ENCODE measurements at places on chromosomes 2 and 18.

GRCh38 chr2:115867024-115867423 is 1424.6 kb downstream of the DPP10 start:
- DNase-seq, result no peak

GRCh38 chr2:183416753-183417152 is 292.5 kb downstream of the NUP35 start:
- no peak for DNase-seq

DNA sequence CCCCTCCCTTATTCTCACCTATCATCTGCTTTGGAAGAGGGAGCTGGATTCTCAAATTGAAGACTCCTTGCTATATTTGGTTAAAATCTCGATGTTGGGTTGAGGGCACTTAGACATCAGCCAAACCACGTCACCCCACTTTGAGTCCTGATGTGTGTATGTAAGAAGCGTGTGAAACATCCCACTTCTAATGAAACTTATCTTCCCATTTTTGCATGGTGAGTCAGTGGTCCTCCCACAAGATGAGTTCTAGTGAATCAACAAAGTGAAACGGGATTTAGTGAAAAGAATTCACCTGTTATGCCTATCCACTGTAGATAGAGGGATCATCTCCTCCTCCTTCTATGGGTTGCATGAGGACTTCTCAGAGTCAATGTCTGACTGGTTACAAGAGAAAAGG is 51.4 kb upstream of the SPRED2 start:
- no peak for DNase-seq

- no peak for DNase-seq
These were observed 344.6 kb upstream of the ACVR2A start for GRCh38 chr2:147500229-147500628.

- DNase-seq, result no peak
These were observed 40.8 kb upstream of the SPAG16 start for GRCh38 chr2:213243189-213244044.

DNA sequence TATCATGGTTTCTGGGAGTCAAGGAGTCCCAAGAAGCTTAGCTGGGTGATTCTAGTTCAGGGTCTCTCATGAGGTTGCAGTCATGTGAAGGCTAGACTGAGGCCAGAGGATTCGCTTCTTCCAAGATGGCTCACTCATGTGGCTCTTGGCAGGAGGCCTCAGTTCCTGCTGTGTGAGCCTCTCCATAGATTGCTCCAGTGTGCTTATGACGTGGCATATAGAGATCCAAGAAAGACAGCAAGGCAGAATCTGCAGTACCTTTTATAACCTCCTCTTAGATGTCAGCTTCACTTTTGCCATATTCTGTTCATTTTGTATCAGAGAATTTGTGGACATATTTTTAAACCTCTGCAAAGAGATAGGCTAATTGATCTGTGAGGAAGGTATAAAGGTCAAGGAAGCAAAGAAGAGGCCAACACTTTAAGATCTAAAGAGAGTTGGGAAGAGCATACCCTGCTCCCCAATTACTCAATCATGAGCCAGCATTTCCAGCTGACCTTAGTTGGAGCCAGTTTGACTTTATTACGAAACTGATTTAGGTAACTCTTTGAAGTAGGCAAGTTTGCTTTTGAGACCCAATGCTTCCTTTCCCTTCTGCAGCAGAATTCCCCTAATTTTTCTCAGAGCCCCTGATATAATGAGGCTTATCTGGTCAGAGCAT is 134.7 kb downstream of the EML6 start:
- peak; percentile 74 for DNase-seq

- DNase-seq, result no peak
These were observed 367 bp downstream of the TGFA start for GRCh38 chr2:70553334-70553583.

DNA sequence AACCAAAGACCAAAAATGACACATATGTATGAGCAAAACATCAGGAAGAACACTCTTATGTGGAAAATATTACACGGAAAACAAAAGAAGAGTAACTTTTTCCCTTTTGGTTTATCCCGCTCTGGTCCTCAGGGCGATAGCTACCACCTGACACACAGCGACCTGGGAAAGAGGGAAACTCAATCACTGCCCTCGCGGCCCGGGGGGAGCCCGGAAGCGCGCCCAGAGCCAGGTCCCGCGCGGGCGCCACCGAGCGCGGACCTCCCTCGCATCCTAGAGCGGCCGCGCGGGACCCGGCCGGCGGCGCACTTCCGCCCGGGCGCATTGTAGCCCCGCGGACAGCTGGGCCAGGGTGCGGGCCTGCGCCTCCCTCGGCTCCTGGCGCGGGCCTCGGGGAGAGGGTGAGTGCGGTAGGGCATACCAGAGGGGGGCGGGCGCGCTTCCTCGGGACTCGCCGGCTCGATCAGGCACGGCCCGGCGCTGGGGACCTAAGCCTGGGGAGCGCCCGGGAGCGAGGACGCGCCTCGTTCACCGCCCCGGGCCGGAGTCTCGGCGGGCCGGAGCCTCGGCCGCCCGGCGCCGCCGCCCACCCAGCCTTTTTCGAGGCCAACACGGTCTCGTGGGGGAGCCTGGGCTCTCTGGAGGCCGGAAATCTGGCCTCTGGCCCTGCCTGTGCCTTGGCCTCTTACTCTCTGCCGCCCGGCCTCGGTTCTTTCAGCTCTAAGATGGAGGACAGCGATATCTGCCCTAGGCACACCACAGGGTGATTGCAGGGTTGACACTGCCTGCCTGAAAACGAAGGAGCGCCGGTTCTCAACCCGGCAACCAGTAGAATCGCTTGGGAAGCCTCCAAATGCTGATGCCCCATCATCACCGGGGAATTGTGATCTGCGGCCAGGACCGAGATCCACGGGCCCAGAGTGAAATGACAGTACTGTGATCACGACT is at the start of gene ELAC1:
ELAC1 (plus strand) TSS at position 327 of the 948 bp plus-strand sequence. CDS start 6,365 bp downstream, outside the sequence.
- DNase-seq, result peak; percentile 75

DNA sequence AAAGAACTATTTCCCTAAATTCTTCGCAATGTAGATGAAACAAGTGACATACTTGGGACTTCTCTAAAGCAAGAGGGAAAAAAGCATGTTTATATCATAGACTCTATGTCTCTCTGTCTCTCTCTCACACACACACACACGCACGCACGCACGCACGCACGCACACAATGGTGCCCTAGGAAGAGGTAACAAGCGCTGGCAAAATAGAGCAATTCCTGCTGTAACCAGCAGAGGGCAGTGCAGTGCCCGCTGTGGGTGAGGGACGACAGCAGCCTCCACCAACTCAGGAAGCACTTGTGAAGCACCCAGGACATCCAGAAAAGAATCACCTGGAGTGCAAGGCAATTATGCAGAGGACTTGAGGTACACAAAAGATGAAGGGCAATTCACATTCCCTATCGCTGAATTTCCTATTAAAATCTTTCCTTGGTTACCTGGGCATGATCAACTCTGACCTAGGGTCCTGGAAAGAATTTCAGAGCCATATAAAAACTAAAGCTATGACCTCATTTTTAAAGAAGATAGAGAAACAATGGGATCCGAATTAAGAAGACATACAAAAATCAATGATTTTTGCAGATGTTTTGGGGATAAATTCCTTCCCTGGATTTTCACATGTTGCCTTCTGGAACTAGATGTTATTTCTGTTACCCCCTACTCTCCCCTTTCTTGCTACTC is 166.4 kb downstream of the PDE11A start:
- peak; percentile 51 for DNase-seq

DNA sequence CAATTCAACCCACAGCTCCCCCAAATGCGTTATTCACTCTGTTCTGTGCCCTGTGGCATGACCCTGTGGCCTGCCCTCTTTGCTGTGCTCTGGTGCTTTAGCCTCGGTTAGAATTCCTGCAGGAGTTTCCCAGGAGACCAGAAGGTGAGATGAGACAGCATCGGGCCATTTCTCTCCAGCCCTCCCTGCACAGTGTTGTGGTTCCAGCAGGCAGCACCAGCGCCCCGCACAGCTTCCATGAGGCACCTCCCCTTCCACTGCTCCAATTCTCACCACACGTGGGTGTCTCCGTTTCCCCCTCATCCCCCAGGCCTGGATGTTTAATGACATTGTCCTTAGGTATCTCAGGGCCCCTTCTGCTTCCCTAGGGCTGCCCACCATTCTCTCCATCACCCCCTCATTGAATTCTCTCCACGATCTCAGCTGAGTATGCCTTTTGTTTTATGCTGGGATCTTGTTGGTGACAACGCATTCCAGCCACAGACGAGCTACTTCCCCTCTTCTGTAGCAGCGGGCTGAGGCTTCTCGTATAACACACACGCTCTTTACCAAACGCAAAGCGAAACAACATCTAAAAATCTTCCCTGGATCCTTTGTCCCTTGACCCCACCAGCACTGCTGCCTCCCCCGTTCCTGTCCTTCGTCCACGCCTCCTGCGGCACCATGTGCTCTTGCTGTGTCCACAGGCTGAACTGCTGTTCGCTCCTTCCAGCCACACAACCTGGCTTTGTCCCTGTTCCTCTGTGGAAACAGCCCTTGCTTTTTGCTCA is 35.1 kb downstream of the ACKR3 start:
- no peak for DNase-seq

DNA sequence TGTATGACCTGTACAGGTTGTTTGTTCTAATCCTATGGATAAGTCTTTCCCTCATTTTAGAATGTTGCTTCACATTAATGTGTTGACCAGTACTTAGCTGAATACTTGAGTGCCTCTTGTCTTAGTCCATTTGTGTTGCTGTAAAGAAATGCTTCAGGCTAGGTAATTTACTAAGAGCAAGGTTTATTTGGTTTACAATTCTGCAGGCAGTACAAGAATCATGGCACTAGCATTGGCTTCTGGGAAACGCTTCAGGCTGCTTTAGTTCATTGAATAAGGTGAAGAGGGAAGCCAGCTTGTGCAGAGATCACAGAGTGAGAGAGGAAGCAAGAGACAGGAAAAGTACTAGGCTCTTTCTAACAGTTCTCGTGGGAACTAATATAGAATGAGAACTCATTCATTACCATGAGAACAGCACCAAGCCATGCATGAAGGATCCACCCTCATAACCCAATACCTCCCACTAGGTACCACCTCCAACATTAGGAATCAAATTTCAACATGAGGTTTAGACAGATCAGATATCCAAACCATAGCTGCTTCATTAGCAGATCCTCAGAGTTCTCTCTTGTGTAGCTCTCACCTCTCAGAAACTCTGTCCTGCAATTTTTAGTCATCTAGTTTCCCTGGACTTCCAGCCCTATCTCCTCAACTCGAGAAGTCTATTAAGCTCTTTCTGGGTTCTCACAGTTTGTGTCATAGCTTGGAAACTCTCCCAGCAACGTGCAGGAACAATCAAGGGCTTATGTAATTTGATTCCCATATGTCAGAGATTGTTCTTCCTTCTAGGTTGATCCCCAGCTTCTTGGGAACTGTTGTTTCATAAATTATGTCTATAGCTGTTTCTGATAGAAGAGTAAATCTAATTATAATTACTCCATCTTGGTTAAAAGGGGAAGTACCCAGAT is 2082.3 kb upstream of the CELF4 start:
- DNase-seq, result peak; percentile 92

DNA sequence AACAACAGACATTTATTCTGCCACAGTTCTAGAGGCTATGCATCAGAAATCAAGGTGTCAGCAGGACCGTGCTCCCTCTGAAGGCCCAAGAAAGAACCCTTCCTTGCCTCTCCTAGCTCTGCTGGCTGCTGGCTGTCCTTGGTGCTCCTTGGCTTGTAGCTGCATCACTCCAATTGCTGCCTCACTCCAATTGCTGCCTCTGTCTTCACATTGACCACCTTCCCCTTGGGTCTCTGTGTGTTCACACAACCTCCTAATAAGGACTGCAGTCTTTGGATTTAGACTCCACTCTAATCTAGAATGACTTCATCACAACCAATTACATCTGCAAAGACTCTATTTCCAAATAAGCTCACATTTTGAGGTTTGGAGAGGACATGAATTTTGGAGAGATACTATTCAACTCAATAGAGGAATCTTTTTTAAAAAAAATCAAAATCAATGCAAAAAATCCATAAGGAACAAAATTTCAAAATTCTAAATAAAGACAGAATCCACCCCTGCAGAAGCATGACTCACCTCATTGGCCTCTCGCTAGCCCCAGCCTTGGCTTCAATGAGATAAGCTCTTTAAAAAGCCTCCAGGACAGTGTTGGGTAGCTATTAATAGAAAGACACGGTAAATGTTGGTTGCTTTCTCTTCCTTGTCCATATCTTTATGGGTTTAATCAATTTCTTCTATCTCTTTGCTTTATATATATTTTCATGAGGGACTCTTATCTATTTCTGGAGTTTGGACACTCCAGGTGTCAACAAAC is 267.6 kb upstream of the MGAT5 start:
- peak; percentile 13 for DNase-seq

GRCh38 chr2:230893841-230894781 is 29.4 kb downstream of the ITM2C start:
- DNase-seq, result no peak

GRCh38 chr2:106899786-106900530 is 14.0 kb upstream of the ST6GAL2 start:
- DNase-seq, result no peak

- no peak for DNase-seq
These were observed 36.9 kb downstream of the SUMO1 start for GRCh38 chr2:202201220-202202160.

GRCh38 chr2:228629251-228629650 is 447.8 kb upstream of the SPHKAP start:
- no peak for DNase-seq

DNA sequence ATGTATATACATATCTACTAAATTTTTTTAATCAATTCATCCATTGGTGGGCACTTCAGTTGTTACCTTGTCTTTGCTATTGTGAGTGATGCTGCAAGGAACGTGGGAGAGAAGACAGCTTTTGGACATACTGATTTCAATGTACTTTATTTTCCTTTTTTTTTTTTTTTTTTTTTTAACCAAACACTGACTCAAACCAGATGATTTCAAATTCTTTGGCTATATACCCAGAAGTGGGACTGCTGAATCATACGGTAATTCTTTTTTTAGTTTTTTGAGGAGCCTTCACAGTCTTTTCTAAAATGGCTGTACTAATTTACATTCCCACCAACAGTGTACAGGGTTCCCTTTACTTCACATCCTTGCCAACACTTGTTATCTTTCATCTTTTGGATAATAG is 204.7 kb downstream of the INSIG2 start:
- DNase-seq, result no peak

DNA sequence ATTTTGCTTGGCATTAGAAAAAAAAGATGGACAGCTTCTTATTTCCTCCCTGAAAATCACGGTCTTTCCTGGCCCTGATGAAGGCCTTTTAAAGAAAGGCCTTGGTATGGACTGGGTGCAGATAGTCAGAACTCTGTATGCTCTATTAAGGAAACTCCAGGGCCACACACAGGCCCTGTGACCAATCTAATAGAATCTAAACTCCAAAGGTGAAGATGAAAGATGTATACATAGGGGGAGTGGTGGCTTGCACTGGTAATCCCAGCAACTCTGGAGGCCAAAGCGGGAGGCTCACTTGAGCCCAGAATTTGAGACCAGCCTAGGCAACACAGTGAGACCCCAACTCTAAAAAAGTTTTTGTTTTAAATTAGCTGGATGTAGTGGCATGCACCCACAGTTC is 37.3 kb downstream of the OXER1 start:
- DNase-seq, result no peak
